ENCODE measurements at places on chromosomes 2 and 18. TPM values are rescaled to one million over a fixed set of nuclear protein-coding genes. Genes with fewer than 3 reads are reported as not detected.

Gene RNF144A
- 21.5 TPM for polyA plus RNA-seq

Gene FIGN
- 0.99 TPM for polyA plus RNA-seq

Gene GNAL
- polyA plus RNA-seq = 2.3 TPM

Gene BCL2
- 16.0 TPM for polyA plus RNA-seq

Gene MYO1B
- 82.6 TPM for polyA plus RNA-seq

Gene XDH
- not detected for polyA plus RNA-seq

Gene ANKRD53
- 1.5 TPM for polyA plus RNA-seq

Gene ZEB2
- polyA plus RNA-seq = 132 TPM

Gene IL1R1
- 9.3 TPM for polyA plus RNA-seq

Gene CNGA3
- 0.57 TPM for polyA plus RNA-seq

- DNase-seq = no peak
These were observed 110.7 kb downstream of the PMAIP1 start for GRCh38 chr18:60010513-60010912.

- DNase-seq = no peak
These were observed 324.4 kb upstream of the CELF4 start for GRCh38 chr18:37889963-37890362.

GRCh38 chr2:98508709-98509066, 64.0 kb downstream of the INPP4A start:
- no peak for DNase-seq

DNA sequence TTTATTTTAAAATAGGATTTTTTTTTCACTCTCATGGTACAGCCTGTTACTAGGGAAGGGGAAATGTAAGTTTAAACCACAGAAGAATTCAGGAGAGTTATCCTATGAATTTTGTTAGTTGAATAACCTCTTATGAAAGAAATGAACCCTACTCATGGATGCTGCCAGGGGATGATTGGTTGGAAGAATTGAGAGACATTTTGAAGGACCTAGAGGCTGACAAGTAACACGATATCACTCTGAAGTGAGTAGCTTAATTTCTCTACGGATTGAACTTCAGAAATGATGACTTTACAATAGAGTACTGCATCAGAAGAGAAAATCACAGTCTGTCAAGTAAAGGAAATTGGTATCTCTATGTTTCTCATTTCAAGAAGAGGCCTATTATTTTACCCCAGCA, 1346.2 kb downstream of the SUCLG1 start:
- DNase-seq = no peak

DNA sequence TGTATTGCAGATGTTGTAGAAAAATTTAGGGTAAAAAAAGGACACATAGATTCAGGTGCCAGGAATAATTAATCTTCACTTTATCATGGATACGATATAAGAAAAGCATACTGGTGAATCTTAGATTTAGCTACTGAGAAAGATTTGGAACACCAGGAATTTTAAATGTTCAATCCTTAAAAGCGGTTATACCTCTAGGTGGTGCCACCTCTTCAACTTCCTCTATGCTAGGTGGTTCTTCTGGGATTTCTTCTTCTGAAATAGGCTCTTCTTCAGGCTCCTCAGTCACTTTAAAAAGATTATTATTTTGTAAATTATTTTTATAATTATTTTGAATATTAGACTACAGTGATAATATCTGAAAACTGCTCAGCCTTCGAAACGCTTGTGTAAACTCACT, 133.1 kb downstream of the TTN start:
- DNase-seq = no peak

DNA sequence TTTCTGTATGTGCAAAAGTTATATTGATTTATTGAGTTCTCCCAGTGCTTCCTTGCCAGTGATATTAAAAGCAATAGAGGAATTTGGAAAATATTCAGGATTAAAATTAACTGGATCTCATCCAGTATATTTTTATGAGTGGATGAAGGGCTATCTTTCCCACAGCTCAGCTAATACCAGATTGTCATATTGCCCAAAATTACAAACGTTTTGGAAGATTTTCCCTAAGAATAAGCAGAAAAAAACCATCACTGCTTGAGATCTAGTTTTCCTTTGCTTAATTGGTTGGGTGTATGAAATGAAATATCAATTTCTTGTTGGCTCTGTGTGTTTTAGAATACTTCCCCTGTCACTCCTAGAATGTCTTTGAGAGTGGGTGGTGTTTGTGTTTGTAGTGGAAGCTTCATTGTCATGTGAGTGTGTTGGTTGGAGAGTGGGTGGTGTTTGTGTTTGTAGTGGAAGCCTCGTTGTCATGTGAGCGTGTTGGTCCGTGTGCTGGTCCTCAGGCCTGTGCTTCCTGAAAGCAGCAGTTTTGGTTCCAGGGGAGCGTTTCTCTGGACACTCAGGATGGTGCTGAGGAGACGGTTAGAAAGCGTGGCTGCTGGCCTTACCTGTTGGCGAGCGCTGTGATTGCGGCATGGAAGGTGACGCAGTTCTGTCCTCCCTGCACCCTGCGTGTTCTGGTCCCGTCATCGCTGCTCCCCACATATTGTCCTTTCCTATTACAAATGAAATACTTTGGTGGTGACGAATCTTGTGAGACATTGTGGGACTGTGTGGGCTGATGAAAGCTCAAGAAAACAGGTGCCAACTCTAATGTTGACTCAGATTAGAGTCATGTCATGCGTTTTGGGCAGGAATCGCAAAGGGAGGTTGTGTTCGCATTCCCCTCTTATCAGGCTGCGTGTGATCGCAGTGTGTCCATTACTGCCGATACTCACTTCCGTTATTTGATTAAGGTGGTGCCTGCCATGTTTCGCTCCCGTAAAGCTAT, 12.4 kb downstream of the ASB1 start:
- DNase-seq = no peak

DNA sequence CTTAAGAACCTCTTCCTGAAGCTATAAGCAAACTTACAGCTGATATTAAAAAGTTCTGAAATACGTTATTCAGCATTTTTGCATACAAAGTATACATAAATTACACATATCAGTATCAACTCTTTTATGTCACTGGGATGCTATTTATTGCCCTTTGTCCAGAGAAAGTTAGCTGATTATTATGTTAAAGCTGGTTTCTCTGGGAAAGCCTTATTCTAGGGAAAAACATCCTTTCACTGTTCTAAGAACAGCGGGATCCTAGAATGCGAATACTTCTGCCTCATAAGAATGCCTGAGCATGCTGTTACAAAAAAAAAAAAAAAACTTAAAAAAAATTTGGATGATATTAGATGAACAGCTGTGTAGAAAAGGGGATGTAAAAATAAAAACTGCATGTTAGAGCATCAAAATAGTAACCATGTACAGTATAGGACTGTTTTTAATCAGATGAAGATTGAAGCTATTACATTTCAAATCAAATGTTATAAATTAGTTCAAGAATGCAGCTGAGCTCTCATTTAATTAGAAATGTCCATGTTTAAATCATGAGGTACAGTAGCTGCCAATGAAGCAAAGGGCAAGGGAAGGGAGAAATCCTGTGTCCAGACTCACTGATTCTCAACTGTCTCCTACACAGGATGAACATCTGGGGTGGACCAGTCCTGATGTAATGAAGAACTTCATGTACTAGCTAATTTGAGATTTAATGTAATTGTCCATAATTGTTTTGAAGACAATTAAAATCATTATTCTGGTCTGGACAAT, 8.2 kb downstream of the FTCDNL1 start:
- DNase-seq = no peak

All from hindlimb muscle (tissue), 1 donor.